Activated effector memory CD4-positive, alpha-beta T cell treated with Interleukin-2 at 50 U/mL for 16 hours (primary cell): ENCODE measurements at places on chromosomes 7 and 10.

DNA sequence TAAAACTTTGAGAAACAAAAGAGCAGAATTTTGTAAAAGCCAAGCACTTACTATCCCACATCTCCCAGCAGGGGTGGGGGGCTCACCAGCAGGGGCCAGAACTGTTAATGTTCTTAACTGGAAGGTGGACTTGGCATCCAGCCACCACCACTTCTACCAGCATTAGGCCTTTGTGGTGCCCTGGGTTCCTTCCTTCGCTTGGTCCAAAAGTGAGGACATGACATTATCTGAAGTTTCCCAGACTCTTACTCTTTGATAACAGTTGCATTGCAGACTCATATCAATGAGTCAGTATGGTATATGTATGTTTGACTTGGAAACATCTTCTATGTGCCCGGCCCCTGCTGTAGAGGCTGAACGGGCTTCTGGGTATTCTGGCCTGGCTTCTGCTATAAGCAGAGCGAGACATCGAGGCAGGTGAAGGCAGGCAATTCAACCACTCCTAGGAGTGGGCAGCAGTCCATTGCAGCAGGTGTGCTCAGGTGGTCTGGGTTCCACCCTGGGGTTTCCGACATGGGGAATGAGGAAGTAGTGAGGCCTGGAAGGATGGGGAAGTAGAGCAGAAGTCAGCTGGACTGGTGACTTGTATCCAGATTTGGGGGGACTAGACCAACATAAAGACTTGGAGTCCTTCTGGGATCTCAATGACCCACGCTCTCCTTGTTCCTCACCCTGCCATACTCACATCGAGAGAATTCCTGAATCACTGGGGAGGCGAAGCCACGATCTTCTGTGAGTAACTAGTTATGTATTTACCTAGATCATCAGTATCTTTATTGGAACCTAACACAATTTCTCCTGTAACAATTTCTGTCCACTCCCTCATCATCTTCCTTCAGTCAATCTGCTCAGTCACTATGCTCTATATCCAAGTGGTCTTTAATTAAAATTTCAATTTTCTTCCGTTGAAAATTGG, 4.1 kb downstream of the ZNF777 start:
- no peak for DNase-seq

DNA sequence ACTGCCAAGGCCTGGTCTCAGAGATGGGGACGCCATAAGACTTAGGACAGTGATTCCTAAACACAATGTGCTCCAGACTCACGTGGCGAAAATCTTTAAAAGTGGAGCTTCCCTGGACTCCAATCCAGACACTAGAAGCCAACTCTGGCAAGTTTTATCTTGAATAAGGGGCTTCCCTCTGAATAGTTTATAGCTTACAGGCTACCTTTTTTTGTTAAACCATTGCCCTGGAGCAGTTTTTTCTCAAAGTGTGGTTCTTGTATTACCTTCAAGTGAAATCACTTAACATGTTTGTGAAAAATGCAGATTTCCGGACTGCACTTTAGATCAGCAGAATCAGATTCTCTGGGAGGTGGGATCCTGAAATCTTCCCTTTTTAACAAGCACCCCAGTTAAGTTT, 171.7 kb upstream of the PHF14 start:
- no peak for DNase-seq

DNA sequence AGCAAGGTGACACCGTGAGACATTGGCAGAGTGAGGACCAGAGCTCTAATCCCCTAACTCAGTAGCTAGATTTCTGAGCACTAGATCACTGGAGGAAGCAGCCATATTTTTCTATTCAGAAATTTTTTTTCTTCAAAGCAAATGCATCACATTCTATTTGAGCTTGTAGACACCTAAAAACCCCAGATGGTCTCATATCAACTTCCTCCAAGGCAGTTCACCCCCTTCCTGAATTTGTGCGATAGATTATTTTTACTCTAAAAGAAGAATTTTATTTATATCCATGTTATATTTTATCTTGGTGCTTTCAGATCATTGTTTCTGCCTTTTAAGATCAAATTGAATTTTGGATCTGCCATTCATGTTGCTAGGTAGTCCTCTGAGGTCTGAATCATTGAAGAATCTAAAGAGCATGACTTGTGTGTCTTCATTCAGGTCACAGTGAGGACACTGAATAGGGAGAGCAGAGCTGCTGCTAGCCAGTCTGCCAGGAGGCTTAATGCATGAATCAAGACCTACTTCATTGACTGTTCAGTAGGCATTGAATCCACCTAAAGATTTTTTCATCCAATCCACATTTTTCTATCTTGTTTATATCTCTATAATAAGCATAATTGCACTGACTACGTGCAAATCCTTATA, 92.9 kb upstream of the LRRTM3 start:
- no peak for DNase-seq

GRCh38 chr10:11715815-11716494, 26.2 kb upstream of the ECHDC3 start:
- no peak for DNase-seq

DNA sequence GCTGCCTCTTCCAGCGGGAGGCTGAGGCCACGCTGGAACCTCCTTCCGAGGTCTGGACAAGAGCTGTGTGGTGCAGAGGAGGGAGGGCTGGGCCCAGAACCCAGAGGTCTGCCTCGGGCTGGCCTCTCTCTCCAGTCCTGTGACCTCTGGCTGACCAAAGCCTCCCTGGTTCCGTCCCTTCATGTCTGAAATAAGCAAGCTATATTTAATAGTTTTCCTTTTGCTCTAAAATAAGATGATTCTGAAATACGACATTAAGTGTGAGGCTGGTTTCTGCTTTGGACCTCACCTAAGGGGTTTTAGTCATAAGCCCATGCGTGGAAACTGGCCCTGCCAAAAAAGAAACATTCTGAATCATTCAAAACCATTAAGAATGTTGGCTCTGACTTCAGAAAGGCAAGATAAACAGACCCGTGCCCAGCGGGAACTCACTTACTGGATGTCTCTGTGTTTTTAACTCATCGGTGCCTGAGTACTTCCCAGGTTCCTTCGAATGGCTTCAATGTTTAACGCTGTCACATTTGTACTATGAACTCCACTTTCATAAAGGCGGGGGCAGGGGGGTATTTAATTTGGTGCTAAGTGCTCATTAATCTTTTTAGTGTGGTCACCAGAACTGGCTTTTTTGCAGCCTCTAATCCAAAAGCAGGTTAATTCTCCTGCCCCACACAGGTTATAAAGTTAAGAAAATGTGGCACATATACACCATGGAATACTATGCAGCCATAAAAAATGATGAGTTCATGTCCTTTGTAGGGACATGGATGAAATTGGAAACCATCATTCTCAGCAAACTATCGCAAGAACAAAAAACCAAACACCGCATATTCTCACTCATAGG, 157.5 kb upstream of the KLF14 start:
- no peak for DNase-seq

DNA sequence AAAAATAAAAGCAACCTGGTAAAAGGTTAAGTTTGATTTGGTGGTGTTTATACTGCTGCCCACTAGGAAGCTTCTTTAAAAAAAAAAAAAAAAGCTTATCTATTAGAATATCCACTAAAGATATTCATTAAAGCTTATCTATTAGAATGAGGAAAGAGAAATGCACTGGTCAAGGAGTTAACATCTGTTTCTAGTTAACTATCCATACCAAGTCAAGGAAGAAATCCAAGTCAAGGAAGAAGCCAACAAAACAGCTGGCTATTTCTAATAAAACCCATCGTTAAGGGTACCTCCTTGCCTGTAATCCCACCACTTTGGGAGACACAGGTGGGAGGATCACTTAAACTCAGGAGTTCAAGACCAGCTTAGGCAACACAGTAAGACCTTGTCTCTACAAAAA, 82.6 kb downstream of the JMJD1C start:
- DNase-seq: no peak

- no peak for DNase-seq
Observed at GRCh38 chr7:159030490-159031134, 114.1 kb downstream of the VIPR2 start.

- DNase-seq: no peak
Observed at GRCh38 chr7:23960361-23960760, 250.3 kb downstream of the STK31 start.

DNA sequence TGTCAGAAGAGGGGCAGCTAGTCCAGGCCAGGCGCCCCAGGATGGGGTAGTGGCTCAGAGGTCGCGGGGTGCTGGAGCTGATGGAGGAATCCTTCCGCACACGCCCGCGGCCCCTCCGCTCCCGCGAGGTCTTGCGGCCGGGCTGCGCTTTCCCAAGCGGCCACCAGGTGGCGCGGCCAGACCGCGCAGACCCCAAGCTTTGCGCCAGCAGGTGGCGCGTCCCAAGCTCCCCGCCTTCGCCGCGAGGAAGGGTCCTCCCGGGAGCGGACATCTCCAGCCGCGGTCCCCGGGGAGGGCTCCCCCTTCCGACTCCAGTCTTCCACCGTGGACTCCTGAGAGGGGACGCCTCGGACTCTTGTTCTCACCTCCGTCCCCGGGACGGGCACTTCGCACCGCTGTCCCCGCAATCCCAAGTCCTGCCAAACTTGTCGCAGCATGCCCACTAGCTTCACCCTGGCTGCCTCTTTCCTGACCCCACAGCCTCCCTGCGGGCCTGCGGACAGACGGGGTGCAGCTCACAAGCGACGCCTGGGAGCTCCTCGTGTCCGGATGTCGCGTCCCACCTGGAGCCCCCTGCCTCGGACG, 19.4 kb downstream of the KCNK18 start:
- DNase-seq: peak; percentile 51

DNA sequence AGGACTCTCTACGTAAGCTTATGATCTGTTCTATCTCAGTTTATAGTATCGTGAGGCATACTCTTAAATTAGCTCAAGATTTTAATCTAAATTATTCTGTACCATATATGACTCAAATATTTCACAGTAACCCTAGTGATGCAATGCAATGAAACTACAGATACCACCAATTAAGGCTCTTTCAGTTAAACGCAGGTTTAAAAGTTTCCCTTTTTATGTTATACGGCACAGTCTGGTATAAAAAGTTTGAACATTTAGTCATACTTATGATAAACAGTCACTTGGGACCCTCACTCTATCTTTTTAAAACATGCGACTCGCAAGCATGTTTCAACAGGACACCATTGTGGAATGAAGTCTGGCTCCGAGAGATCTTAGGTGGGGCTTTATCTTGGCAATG, 107.2 kb downstream of the CDK6 start:
- no peak for DNase-seq

DNA sequence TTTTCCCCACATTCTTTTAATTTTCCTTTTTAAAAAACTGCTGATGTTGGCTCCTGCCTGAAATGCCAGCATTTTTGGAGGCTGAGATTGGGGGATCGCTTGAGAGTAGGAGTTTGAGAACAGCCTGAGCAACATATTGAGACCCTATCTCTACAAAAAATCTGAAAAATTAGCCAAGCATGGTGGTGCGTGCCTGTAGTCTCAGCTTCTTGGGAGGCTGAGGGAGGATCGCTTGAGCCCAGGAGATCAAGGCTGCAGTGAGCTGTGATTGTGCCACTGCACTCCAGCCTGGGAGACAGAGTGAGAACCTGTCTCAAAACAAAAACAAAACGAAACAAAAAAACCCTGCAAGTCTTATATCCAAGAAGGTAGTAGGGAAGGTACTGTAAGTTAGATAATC, 51.7 kb downstream of the ZMYND11 start:
- DNase-seq: no peak

DNA sequence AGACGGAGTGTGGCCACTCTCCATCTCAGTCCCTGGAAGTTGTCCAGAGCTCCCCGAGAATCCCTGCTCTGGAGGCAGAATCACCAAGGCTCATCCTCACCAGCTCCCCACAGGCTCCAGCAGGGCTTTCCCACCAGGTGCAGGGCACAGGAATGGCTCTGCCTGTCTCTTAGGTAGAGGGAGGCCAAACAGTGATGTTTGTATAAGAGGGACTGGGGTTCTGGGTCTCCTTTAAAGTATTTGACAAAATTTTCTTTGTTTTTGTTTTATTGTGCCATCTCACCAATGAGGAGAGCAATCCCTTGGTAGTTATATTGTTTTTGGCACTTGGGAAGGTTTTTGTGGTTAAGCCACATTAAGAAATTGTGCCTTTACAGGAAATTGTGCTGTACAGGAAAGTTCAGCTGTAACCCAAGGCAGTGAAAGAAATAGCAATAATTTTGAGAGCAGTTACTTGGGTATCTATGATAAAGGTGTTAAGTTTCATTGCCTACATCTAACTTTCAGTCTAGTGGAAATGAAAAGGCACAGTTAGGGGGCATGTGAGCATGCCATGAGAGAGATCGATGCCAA, 219.3 kb upstream of the PRSS58 start:
- DNase-seq: no peak

DNA sequence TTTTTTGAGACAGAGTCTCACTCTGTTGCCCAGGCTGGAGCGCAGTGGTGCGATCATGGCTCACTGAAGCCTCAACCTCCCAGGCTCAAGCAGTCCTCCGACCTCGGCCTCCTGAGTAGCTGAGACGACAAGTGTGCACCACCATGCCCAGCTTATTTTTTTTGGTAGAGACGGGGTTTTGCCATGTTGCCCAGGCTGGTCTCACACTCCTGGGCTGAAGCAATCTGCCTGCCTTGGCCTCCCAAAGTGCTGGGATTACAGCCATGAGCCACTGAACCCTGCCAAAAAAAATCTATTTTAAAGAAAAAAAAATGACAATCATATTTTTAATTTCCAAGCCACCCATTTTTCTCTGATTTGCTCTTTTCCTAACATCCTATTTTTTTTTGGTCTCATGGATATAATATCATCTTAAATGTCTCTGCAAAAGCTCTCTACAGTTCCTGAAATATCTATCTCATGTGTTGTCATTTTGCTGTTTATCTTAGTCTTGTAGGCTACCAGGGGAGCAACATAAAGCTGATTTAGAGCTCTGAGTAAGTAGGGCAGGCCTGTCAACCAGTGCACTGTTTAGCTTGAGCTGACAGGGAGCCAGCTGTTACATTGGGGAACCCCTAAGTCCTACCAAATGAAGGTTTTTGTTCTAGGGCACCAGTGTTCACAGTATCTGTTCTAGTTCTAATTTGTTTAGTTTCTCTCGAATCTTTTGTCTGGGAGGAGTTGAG, 29.9 kb upstream of the HBP1 start:
- DNase-seq: no peak

DNA sequence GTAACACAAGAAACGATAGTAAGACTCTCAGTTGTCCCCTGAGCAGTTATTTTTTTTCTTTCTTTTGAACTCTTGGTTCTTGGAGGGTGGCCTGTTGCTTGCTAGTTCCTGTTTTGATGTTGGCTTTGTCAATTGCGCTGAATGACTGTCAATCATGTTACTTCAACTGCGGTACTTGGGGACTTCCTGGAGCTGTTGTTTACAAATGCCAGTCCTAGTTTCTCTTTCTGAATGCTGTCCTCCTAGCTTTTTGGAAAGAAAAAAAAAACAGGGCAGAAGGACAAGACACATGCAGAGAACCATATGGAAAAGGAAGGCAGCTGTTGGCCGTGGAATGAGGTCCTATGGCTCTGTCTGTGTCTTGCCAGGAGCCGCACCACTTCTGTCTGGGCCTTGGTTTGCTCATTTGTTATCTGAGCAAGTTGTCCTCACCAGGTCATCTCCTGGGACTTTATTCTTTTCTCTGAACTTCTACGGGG, 7.0 kb upstream of the PDCD4 start:
- peak; percentile 31 for DNase-seq
